Mesothelial cell of epicardium (in vitro differentiated cells): ENCODE measurements at places on chromosomes 6 and 20. TPM values are rescaled to one million over a fixed set of nuclear protein-coding genes. Genes with fewer than 3 reads are reported as not detected.

The CNPY3 gene
- total RNA-seq: 61.0 to 64.4 TPM (median 61.6 TPM) in 3 replicates

GRCh38 chr6:130776287-130776925 lies 50.8 kb upstream of the SMLR1 start:
- no peak for DNase-seq

The MLN gene
- not detected in 3 replicates for total RNA-seq

GRCh38 chr6:17466147-17466546 lies 72.8 kb downstream of the CAP2 start:
- DNase-seq: no peak
